Stimulated activated CD4-positive, alpha-beta T cell treated with anti-CD3 and anti-CD28 coated beads, TNF-alpha, amount 100 ng/mL, for 4 hours (primary cell): ENCODE measurements at places on chromosomes 13 and 19.

DNA sequence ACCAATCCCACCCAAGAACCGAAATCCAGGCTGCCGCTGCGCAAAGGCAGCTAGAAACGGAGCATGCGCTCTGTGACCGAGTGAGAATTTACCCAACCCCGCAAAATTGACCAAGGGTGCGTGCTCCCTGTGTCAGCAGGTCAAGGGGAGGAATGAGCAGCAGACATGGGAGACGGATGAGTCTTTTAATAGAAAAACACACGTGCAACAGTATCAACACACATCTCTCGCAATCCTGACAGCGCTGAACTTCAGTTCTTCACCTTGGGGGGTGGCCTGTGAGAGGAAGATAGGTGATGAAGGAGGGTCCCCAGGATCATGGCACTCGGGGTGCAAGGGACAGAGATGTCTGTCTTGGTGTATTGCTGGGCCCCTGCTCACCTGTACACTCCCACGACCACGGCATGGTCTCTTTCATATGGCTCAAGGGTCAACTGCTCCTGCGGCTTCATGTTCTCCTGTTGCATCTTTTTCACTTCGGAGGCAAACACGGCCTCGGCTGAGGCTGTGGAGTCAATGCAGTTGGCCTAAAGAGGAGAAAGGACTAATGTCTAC lies 402 bp upstream of the DYRK1B start:
- no peak for DNase-seq

DNA sequence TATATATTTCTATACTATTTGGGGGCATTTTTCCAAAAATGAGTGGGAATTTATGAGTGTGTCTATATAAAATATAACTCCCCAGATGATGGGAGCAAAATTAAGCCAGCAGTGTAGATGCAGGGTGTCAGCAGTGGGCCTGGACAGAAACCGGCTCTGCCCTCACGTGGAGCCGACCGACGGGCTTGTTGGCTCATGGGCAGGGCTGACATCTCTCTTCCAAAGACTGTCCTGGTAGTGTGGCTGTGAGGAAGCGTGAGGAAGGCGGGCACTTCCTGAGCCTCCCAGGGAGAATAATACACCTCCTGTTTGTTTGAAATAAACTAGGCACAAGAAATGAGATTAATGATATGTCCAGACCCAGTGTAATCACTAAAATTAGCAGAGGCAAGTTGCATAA lies 206.5 kb downstream of the TEX29 start:
- DNase-seq, result no peak

DNA sequence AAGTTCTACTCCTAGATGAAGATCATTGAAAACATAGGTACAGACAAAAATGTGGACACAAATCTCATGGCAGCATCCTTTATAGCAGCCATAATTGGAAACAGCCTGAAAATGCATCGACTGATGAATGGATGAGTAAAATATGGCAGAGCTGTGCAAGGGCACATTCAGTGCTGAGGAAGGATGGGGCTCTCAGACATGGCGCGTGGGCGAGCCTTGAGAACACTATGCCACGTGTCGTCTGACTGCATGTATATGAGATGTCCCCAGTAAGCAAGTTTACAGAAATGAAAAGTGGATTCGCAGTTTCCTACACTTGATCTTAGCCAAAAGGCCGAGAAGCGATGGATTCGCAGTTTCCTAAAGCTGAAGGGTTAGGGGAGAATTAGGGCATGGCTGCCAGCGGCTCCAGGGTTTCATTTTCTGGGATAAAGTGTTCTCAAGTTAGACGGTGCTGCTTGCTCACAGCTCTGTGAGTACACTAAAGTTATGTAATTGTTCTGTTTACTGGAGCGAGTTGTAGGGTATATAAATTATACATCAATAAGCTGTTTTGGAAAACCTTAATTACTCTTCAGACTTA lies 78.0 kb downstream of the RAB20 start:
- DNase-seq, result no peak

DNA sequence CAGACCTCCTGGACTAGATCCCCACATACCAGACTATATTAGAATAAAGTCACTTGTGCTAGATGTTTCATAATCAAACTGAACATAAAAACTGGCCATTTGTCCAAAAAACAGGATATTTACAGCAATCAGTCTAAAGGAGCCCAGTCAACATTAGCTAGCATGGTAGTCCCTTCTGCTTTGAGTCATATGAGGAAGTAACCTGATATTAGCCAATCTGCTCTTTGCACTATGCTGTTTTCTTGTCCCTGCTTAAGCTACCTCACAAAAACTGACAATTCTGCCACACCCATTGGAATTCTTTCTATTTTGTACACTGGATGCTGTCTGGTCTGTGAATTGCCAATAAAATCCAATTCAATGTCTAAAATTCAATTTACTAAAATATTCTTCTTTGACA lies 1824.2 kb downstream of the OLFM4 start:
- no peak for DNase-seq

GRCh38 chr19:35140962-35141836 lies 1.9 kb upstream of the FXYD7 start:
- DNase-seq, result peak; percentile 96

- DNase-seq, result no peak
Measured at GRCh38 chr19:45528149-45528743, 21.0 kb downstream of the VASP start.

- DNase-seq, result no peak
Measured at GRCh38 chr13:48653472-48653939, at the start of gene CYSLTR2. CYSLTR2 (plus strand) TSS chr13:48653929; CDS start chr13:48706818, 52,889 bp downstream.

- no peak for DNase-seq
Measured at GRCh38 chr13:76414320-76414719, 471.9 kb downstream of the KCTD12 start.

DNA sequence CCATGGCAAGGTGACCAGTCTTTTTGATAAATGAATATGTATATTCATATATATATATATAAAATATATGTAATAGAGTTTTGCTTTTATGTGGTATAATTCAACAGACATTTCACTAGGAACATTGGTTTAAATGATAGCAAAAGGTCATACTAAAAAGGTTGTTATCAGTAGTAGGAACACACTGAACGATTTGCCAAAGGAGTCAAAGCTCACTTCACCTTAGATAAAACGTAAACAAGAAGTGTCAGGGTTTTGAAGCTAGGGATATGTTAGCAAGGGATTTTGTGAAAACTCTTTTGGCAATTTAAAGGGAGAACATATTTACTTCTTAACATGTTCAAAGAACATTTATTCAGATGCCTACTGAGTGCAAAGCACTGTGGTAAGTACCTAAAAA lies 8.0 kb upstream of the HS6ST3 start:
- no peak for DNase-seq

- no peak for DNase-seq
Measured at GRCh38 chr19:2387367-2388288, 27.6 kb downstream of the TMPRSS9 start.

DNA sequence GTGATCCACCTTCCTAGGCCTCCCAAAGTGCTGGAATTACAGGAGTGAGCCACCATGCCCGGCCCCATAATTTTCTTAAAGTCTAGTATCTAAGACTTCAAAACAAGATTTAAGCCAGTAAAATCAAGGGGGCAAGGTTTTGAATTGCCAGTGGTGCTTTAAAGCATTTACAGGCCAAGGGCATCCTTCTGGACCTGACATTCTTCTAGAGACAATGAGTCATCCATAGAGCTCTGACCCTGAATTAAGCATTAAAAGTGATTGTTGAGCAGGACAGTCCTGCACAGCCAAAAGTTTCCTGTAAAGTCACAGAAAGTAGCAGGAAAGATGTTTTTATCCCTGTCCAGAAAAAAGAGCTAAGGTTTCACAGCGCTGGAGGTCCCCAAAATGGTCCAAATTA lies 50.9 kb upstream of the ATP12A start:
- no peak for DNase-seq

DNA sequence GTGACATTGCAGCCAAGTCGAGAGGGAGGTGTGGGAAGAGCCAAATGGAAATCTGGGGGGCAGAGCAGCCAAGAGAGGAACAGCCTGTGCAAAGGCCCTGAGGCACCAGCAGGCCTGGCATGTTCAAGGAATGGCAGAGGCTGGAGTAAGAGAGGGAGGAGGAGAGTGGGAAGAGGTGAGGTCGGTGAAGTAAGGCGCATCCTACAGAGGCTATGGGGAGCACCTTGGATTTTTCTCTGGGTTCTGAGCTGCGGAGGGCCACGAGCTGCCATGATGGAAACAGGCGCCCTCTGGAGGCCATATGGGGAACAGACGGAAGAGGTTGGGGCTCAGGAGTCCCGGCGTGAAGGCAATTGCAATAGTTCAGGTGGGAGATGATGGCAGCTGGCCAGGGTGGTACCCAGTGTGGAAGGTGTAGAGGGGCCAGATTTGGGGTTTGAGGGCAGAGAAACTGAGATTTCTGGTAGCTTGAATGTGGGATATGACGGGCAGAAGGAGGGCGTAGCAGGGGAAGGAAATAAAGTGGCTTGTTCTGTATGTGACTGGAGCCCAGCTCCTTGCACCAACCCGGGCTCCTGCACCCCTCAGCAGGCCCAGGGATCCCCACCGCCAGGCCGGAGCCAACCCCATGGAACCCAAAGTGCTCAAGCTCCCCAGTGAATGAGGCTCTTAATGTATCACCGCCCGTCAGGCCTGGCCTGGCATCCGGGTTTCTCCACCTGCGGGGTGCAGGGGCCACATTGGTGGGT lies 20.5 kb upstream of the STRN4 start:
- DNase-seq, result no peak

DNA sequence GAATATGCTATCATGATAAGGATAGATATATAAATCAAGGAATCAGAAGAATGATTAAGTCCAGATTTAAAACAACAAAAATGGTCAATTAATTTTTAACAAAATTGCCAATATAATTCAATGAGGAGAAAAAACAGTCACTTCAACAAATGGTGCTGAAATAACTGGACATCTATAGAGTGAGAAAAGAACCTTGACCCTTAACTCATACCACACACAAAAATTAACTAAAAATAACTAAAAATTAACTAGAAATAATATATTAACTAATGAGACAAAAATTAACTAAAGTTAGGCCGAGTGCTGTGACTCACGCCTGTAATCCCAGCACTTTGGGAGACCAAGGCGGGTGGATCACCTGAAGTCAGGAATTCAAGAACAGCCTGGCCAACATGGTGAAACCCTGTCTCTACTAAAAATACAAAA lies 9.5 kb downstream of the LGALS7 start:
- DNase-seq, result no peak

DNA sequence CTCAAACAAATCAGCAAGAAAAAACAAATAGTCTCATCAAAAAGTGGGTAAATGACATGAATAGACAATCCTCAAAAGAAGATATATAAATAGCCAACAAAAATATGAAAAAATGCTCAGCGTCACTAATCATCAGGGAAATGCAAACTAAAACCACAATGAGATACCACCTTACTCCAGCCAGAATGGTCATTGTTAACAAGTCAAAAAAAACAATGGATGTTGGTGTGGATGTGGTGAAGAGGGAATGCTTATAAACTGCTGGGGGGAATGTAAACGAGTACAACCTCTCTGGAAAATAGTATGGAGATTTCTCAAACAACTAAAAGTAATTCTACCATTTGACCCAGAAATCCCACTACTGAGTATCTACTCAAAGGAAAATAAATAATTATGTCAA lies 239.2 kb upstream of the RFC3 start:
- DNase-seq, result no peak

DNA sequence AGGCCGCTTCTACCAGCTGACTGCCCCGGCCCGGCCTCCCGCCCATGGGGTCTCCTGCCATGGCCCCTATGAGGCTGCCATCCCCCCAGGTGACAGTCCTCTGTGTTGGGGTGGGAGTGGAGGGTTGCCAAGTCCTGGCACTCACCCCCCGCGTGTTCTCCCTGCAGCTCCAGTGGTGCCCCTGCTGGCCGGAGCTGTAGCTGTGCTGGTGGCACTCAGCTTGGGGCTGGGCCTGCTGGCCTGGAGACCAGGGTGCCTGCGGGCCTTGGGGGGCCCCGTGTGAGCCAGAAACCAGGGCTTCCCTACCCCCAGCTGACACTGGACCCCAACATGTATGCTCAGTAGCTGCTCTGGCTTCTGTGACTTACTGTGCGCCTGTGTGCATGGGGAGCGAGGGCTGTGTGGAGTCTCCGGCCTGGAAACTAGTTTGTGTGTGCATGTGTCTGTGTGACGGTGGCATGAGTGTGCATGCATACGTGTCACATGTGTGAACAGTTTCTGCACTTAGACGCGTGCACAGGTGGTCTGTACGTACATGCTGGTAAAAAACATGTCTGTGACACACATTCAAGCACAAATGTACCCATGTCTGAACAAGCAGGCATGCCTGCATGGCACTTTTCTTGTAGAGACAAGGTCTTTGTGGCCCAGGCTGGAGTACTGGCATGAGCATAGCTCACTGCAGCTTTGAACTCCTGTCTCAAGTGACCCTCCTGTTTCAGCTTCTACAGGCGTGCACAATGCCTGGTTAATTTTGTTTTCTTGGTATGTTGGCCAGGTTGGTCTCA lies 4.9 kb downstream of the ACP4 start:
- no peak for DNase-seq

GRCh38 chr19:13932911-13933393 lies 5.3 kb downstream of the PODNL1 start:
- DNase-seq, result no peak

- no peak for DNase-seq
Measured at GRCh38 chr19:41253660-41254059, 10.5 kb upstream of the HNRNPUL1 start.

GRCh38 chr19:9956956-9957355 lies 20.6 kb upstream of the OLFM2 start:
- no peak for DNase-seq

- no peak for DNase-seq
Measured at GRCh38 chr19:44367024-44367423, 10.5 kb upstream of the ZNF112 start.

DNA sequence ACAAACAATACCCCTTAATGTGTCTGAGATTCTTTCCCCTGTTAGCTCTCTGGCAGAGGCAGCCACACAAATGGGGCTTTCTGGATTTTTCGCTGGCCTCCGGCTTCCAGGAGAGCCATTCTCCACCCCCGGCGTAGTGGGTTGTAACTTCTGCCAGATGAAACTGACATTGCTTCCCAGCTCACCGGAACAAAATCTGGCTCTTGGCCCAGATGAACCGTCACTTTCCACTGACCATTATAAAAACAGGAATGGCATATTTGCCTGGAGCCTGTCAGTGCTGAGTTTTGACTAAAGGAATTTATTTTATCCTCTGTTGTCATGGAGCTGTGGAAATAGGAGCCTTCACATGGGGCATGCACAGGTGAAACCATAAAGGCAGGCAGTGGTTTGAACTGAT lies 120.6 kb upstream of the GPR12 start:
- no peak for DNase-seq

DNA sequence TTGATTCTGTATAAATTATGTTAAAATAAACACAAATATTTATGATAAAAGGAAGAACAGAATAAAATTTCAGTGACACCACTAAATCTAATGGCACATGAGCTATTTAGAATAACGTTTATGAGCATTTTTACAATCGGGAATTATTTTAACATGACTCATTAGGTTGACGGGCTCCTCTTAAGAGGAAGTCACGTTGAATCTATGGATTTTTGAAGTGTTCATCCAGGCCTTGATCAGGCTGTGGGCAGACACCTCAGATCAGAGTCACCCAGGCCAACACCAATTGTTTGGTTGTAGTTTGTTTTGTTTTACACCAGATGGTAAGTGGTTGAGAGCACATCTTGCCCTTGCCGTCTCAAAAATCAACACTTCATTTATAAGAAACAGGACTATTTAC lies 257.8 kb downstream of the FOXO1 start:
- no peak for DNase-seq
